Activated CD4-positive, alpha-beta T cell treated with anti-CD3 and anti-CD28 coated beads, Interleukin-10, Interleukin-2, amounts not matched to agents 100 ng/mL and 50 ng/mL, durations not matched to agents 16 hours and 8 hours (primary cell): ENCODE measurements at places on chromosomes 1 and 21.

- DNase-seq, result no peak
Observed at GRCh38 chr1:36328713-36329112, 5.3 kb upstream of the EVA1B start.

- no peak for DNase-seq
Observed at GRCh38 chr1:159897962-159898361, 2.0 kb downstream of the CFAP45 start.

DNA sequence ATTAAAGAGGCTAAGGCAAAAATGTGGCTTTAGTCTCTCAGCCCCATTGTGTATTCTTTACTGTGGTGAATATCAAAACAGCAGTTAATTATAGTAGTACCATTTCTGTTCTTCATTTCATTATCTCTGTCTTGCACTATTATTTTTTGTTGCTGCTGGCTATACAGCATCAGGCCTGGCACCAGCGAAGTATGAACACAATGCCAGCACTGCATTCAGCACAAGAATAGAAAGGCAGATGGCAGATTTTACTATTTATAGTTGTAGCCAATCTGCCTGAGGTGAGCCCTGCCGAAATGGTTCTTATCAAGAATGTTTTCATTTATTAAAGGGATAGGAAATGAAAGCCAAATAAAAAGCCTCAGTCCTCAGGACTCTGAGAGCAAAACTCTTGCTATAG lies 72.1 kb downstream of the GPR52 start:
- DNase-seq, result no peak

- no peak for DNase-seq
Observed at GRCh38 chr21:37535130-37535529, 168.6 kb downstream of the DYRK1A start.

- DNase-seq, result no peak
Observed at GRCh38 chr1:238123201-238123600, 232.5 kb upstream of the ZP4 start.

DNA sequence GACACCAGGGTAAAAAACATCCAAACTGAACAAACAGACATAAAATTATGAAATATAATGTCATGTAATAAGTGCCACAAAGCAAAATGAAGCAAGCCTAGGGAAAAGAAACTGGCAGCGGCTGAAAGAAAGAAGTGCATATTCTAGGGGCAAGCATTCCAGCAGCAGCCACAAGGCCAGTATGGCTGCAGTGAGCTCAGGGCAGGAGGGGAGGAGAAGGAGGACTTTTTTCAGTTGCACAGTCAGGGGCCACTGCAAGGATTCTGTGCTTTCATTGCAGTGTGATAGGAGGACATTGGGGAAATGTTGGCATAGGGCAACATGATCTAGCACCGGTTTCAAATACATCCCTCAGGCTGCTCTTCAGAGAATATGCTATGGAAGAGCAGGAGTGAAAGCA lies 263.8 kb downstream of the NEGR1 start:
- DNase-seq, result no peak

DNA sequence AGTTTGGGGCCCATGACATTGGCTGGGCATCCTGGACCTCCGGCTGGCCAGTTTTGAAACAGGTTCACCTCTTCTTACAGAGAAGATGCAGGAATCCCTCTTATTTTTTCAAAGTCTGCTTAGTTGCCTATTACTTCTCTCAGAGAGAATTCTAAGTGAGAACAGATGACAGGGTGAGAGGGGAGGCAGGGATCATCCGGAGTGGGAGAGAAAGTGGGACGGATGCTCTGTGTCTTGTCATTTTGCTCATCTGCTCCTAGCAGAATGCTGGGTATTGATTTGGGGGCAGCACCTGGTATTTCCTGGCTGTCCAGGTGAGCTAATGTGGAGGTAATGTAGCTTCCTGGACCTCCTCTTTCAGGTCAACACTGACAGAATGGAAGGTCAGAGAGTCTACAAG lies 32.4 kb downstream of the GNG4 start:
- DNase-seq, result no peak

- no peak for DNase-seq
Observed at GRCh38 chr1:210901981-210902770, 231.8 kb downstream of the KCNH1 start.

DNA sequence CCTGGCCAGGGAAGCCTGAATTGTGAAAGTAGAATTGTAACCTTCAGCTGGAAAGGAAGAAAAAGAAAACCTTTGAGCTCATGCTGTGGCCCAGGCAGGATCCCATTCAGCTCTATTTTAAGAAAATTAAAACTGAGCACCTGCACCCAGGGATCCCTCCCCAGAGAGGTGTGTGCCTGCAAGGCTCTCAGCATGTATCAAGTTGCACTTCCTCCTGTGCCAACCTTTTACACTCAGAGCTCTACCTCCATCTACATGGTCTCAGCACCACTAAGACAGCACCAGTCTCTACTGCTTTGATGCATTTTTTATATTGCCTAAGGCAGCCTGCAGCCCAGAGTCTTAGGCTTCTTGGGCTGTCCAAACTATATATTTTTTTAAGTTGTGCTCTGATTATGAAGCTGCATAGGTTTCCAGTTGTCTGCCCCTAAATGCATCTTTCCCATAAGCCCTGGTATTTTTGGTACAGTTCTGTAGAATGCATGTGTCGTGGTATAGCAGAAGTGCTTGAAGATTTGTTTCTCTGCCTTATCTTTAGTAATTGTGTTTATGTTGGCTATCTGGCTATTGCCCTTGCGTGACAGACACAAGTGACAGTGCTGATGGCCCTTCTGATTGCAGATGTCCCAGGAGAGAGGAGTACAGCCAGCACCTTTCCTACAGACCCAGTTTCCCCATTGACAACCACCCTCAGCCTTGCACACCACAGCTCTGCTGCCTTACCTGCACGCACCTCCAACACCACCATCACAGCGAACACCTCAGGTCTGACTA lies 63.1 kb downstream of the PTPRC start:
- no peak for DNase-seq

DNA sequence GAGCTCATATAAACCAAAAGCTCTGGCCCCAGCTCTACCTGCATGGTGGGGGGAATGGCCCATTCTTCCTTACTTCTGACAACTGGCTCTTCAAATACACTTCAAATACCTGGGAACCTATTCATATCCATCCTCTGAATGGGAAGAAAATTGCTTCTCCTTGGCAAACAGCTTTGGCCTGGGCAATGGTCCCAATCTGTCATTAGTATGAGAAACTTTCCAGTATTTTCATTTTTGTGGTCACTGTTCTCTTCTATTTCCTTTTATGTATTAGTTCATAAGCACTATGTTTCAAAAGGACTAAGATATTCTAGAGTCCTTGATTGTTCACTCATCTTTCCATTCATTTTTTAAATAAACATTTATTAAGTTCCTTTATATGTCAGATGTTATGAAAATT lies 5.2 kb upstream of the HSD3B2 start:
- no peak for DNase-seq

DNA sequence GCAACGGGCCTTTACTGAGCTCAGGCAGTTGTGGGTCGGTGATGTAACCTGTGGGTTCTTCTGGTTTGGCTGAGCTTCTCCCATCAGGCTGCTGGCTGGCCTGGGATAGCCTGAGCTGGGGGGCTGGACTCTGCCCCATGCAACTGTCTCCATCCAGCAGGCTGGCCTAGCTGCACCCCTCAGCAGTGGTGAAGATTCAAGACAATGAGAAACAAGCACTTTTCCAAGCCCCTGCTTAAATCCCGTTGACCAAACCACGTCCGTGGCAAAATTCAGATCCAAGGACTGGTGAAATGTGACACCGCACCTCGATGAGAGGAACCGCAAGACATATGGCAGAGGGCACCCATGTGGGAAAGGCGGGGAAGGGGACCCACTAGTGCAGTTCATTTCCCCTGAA lies 25.6 kb downstream of the PRSS38 start:
- no peak for DNase-seq

- no peak for DNase-seq
Observed at GRCh38 chr1:212935387-212935981, 14.9 kb upstream of the VASH2 start.

- no peak for DNase-seq
Observed at GRCh38 chr1:59057211-59057694, 239.6 kb upstream of the FGGY start.

DNA sequence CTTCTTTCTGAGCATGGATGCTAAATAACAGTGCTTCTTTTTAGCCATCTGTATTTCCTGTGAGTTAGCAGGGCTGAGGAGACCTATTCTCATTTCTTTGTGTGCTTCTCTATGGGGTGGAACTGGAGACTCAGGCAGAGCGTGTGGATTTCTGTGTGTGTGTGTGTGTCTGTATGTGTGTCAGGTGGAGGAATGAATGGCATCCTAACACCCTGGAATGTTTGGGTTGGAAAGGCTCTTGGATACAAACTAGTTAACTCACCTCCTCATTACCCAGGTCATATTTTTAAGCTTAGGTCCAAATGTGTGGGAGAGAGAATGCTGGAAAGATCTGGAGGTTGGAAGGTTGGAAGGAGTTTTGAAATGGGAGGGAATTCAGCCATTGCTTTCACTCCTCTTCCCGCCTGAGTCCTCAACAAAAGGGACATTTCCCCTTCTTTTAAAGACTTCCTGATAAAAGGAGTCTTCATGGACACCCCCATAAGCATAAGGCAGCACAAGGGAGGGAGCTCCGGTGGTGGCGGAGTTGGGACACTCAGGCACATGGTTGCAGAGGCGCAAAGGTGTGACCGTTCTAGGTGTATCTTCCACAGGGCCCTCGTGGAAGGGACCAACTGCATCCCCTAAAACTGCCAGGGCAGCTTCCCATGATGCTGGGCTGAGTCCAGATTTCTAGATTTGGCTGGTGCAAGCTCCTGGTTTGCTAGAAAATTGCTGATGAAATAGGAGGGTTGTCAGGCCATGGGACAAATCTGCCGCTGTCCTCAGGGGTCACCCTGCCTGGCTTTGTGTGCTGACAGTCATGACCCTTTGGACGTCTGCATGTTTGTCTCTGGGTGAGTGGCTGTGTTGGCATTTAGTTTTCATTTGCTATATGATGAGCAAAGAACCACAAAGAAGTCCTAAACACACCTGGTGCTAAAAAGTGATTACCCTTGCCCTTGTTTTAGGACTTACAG lies 37.6 kb downstream of the MTARC1 start:
- DNase-seq, result no peak

DNA sequence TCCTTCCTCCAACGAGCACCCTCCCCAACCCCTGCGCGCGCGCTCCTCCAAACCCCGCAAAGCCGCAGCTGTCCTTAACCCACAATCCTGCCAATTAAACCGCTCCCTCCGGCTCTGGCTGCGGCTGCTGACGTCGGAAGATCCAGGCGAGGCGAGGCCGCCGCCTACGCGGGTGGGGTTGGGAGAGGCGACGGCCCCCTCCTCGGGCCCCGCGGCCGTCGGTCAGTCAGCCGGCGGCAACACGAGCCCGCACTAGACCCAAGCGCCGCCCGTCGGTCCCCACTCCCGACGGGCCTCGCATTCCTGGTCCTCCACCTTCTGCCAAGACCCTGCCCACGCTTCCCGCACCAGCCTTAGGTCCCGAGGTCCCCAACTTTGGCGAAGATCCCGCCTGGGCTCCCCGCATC lies 75.4 kb downstream of the VWA5B1 start:
- no peak for DNase-seq

DNA sequence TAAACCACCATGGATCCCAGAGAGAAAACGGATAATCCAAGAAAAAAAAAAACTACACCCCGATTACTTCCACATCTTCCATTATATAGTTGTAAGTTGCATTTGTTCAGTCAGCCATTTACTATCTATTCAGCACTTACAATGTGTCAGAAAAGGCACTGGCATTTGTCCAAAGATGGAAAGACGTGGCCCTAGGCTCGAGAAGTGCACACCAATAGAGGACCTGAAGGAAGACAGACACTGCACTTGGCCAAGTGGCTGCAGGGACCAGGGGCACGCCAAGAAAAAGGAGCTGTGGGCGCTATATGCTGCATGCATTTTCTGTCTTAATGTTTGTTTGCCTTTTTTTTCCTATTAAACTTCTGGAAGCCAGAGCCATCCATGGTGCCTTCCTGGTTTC lies 45.2 kb upstream of the LYST start:
- no peak for DNase-seq

- no peak for DNase-seq
Observed at GRCh38 chr1:111582644-111583618, 36.7 kb upstream of the RAP1A start.

- no peak for DNase-seq
Observed at GRCh38 chr1:4022715-4023114, 122.6 kb upstream of the C1orf174 start.

DNA sequence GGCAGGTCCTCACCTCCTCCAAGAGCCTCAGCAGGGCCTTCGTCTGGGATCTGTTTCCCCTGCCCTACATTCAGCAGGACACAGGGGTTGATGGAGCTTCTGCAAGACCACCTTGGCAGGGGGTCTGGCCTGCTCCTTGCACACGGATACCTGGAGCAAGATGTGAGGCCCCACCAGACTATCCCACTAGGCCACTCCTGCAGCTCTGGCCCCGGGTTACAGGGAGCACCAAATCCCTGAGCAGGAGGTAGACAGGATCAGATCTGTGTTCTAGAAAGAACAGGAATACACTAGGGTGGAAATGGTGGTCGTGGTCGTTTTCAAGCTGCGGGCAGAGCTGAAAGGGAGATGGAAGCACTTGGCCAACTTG lies 33.5 kb downstream of the EPHX1 start:
- no peak for DNase-seq

DNA sequence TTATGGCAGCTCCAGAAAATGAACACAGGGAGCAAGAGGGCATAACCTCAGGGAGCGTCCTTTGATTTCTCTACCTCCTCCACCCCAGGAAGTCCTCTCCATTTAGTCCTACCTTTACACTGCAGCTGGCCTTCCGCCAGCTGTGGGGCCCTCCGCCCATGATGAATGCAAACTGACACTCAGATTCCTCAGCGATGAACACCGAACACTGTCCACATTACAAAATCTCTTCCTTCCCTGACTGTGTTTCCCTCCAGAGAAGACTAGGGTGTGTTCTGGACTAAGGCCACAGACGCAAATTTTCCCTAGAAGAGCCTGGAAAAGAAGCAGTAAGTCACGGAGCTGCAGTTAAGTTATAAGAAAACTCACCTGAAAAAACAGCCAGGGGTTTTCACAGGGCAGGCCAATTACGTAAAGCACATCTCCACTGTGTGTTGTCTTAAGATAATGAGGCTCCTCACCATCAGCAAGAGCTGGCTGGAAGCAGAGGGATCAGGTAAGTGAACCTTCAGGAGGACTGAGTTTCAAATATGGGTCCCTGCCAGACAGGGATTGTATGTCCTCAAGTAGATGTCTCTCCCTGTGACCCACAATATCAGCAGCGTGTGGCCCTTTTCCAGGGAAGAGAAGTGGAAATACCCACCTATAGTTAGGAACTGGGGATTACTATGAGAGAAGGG lies 46.3 kb upstream of the ATP1B1 start:
- DNase-seq, result no peak

DNA sequence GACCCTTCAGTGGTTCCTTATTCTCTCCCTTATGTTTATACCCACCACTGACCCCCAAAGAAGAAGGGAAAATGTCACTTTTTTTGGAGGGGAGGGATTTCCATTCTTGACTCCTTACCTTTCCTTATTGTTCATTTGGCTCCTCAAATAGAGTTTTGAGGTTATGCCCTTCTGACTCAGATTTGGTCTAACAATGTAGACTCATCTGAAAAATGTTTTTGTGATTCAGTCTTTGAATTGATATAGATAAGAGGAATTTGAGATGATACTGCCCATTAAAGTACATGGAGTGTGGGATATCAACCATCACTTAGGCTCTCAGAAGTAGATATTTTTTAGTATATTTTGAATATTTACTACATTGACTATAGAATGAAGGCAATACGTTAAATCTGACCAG lies 16.1 kb downstream of the USP1 start:
- peak; percentile 5 for DNase-seq

- DNase-seq, result no peak
Observed at GRCh38 chr1:197917805-197918651, 856 bp downstream of the LHX9 start.

- no peak for DNase-seq
Observed at GRCh38 chr1:153697191-153698019, 18.9 kb downstream of the NPR1 start.

- no peak for DNase-seq
Observed at GRCh38 chr21:40445349-40445921, 401.5 kb downstream of the DSCAM start.
